AML-193 (cell line): ENCODE measurements at places on chromosomes 16 and 17.

- DNase-seq = no peak
These were observed 382.1 kb downstream of the RBFOX1 start for GRCh38 chr16:7714775-7715174.

GRCh38 chr17:65593855-65594845 lies 32.7 kb upstream of the AXIN2 start:
- DNase-seq = no peak

DNA sequence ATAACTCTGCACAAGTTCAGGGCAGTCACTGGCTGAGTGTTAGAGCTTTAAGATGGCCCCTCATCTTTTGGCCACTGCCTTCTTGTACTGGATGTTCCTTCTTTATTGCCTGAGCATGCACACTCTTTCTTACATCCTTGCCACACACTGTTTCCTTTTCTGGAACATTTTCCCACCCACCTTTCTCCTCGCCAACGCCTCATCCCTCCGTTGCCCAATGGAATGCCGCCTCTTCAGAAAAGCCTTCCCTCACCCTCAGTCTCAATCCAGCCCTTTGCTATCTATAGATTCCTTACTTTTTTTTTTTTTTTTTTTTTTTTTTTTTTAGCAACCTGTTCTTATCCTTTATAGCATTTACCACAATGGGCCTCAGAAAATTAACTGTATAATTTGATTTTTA lies 47.9 kb upstream of the RBFOX1 start:
- no peak for DNase-seq

DNA sequence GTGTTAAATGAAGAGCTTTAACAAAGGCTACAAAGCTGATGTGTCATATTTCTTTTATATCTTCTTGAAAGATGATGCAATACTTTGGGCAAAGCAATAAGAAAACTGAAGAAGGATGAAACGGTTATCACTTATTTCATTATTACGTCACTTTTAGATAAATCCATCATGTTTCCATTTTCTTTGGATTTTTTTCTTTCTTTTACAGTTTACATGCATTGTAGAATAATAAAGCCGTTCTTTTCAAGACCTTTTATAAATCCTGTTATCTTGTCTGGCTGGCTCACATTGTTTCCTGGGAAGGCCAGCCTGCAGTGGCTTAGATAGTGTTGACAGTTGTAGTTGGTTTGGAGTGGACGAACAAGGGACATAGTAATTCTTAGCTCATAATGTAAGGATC lies 28.9 kb downstream of the TANC2 start:
- DNase-seq = peak; percentile 40

GRCh38 chr16:66717776-66718175 lies 21.2 kb upstream of the CMTM4 start:
- no peak for DNase-seq

DNA sequence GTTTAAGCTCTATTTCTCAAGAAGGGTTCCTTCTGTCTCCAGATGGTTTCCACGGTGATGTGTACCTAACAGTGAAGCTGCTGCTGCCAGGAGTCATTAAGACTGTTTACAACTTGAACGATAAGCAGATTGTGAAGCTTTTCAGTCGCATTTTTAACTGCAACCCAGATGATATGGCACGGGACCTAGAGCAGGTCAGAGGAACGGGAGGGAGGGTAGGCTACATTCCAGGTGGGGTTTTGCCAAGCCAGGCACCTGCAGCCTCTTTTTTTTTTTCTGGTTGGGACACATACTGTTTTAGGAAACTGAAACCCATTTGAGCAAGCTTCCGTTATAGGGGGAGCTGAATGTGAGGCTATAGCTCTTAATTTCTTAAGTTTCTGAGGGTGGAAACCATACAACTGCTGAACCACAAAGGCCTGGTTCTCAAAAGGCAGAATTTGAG lies 10.6 kb downstream of the LIG3 start:
- DNase-seq = peak; percentile 92

GRCh38 chr16:56382459-56382858 lies 42.9 kb downstream of the AMFR start:
- DNase-seq = no peak

DNA sequence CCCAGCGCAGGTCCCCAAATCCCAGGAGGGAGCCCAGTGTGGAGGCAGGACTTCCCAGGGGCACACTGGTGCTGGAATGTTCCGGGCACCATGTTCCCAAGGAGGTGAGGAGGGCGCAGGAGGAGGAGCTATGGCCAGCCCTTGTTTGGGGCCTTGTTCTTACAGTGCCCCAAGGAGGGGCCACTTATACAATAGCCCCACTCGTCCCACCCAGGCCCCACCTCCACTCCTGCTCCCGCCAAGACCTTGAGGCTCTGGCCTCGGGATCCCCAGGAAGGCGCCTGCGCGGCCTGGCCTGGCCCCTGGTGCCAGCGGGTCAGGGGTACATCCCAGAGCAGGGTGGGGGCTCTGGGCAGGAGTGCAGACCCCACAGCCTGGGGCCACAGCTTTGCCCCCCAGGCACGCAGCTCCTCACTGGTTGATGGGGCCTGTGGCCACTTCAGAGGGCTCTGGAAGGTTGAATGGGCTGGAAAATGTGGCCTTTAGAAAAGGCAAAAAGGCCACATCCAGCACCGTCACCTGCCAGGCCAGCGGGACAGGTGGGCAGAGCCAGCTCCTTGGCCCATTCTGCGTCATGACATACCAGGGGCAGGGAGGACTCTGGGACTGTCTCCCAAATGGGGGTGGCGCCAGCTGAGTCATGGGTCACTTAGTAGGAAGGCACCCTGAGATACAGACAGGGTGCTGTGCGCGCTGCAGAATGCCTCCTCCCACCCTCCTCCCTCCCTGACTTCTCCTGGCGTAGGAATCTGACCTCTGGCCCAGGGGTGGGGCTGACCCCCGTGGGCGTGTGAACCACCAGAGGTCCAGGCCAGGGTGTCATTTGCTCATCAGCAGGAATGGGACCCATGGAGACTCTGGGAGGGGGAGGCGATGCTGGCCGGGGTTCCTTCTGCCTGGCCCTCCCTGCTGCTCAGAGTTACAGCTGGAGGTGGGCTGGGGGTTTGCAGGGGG lies 32.3 kb upstream of the PVALEF start:
- no peak for DNase-seq

GRCh38 chr16:88062341-88063210 lies 111.3 kb downstream of the BANP start:
- DNase-seq = no peak

DNA sequence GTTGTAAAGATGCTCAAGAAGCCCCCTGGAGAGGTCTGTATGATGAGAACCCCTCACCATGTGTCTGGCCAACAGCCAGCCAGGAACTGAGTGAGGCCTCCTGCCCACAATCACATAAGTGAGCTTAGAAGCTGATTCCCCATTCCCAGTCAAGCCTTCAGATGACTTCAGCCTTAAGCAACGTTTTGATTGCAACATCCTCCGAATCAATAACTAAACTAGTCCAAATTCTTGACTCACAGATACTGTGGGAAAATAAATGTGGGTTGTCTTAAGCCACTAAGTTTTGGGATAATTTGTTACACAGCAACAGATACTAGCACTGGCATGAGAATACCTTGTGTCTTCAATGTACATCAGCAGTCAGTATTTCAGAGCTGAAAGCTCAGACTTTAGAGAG lies 54.5 kb upstream of the HS3ST4 start:
- DNase-seq = no peak

DNA sequence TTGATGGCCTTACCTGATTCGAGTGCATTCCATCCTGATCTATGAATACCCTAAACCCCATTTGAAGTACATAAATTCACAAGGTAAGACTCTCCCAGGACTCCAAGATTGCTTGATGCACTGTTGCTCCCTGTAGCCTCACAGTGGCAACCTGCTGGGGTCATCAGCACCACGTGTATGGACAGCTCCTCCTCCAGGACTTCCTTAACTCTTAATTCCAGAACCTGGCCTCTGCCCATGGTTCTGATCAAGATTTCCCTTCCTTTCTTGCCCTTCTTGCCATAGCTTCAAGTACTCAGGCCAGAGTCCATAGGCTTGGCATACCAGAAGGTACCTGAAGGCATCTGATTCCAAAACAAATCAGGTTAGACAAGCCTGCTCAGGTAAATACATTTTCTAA lies 34.0 kb upstream of the NLK start:
- peak; percentile 23 for DNase-seq

GRCh38 chr17:309361-309888 lies 43.2 kb downstream of the RPH3AL start:
- DNase-seq = no peak

DNA sequence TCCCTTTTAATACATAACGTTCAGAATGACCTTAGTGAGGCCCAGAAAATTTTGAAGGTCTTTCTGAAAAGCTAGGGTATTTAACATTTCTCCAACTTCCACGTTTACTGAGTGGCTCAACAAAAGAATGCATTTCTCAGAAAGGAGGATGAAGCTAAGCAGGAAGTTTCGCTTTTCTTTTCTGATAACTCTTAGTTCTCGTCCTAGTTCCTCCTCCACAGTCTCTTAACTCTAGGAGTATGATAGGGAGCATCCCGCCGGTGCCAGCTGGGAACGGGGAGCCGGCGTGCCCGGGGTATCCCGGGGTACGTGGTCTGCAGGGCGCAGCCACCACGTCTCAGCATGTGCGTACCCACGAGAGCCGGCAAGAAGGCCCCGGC lies 363 bp downstream of the KARS1 start:
- no peak for DNase-seq

- DNase-seq = no peak
These were observed 54.9 kb upstream of the GNG13 start for GRCh38 chr16:855471-855870.

DNA sequence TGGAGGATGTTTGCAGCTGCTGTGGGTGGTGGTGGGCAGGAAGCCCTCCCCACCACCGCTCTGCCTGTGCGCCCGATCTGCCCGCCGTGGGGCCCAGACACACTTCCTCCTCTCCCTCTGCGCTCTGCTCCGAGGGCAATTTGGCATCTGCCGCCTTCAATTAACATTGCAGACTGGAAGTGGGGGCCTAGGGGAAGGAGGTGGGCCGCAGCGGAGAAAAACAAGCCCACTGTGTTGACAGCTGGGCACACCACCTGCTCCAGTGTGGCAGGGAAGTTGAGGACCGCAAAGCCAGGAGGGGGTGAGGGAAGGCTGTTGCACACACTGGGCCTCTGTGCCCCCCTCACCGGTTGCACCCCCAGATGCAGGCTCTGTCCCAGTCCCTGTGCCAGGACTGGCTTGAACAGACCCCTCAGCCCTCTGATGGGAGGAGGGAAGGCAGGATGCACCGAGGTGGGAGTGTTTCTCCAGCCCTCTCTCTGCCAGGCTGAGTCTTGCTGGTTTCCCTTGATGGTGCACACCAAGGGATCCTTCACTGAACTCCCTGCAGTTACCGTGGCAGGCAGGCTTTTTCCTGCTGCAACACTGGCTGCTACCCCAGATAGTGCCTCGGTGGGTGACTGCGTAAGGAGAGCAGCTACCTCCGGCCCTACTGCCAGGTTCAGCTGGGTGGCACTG lies 72.8 kb upstream of the MED9 start:
- peak; percentile 26 for DNase-seq

DNA sequence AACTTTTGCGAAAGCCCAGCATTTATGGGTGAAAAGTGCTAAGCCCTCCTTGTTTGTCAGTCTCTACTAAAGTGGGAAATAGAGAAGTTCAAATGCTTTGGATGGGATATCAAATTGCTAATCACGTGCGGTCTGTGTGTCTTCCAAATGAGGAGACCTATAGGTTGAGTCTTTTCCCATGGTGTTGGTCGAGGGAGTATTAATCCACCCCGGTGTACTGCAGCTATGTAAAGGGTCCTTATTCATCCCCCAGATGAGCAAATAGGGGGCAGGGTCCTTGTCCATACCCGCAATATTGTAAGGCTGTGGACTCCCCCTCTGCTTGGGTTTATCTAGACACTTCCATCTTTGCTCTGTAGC lies 14.6 kb downstream of the KIAA0513 start:
- DNase-seq = no peak

GRCh38 chr17:63445954-63446752 lies at the start of gene CYB561:
Gene CYB561 (minus strand): TSS chr17:63446306. CDS start chr17:63437547, 8,759 bp downstream.
- DNase-seq = peak; percentile 24

DNA sequence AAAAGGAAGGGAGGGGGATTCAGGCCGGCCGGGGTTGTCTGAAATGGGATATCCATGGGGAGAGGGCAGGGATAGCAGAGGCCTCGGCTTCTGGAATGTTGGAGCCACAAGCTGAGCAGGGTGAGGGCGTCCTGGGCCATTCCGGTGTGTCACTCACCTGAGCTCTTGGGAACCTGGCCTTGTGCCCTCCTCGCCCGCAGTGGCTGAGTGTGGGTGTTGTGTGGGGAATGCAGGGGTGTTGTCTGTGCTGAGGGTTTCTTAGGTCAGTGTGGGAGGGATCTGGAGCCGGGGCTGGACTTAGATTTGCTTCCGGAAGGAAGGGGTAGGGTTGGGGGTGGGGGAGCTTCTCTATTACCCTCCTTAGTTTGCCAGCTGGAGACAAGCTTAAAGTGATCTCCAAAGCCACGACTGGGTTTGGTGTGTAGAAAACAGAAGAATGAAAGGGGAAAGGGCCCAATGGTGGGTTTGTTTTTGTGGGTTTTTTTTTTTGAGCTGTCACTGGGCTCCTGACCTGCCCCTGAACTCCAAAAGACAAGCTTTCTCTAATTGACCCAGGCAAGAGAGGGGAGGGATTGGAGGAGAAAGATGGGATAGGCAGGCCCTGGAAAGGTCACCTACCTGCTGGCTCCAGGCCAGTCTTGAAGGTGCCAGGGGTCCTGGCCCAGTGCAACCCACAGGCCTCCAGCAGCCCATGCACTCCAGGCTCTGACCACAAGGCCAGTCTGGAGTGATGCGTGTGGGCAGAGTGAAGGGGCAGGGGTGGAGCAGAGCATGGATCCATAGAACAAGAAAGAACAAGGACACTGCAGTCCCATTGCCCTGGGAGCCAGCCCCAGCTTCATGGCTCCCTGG lies at the start of gene SULT1A2:
Gene SULT1A2 (minus strand): TSS at position 211 of the 852 bp plus-strand sequence. CDS start 1,120 bp downstream, outside the sequence.
- no peak for DNase-seq

DNA sequence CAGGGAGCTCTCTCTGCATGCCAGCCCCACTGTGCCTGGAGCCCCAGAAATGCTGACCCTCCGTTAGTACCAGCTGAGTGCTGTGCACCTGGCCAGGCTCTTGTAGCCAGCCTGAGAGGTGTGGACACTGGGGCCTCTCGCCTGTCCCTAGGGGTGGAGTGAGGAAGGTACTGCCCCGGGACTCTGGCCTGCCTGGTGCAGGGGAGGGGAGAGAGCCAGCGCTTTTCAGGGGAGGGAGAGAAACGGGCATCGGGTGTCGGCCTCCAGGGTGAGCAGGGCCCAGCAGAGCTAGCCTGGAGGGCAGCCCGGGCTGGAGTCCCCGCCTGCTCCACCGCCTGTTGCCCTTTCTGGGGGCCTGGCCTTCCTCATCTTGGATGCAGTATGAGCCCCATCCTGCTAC lies 13.1 kb downstream of the MAP2K3 start:
- DNase-seq = no peak

DNA sequence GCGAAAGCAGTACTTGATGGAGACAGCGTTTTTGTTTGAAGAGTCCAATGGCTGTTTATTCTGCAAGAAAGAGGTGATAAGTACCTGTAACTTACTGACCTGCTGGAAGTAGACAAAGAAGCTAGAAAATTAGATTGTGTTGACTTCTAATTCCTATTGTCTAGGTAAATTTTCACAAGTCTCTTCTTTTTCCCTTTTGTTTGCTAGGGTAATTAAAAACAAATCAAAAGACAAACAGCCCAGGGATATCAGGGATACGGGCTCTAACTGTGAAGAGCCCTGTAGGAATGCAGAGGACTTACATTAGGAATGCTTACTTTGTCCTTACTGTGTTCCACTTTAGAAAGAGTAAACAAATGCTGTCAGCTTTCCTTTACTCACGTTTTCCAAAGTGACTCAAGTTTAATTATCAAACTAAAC lies 7.0 kb downstream of the PSME3IP1 start:
- DNase-seq = no peak
